ENCODE measurements at places on chromosomes 2 and 18. TPM values are rescaled to one million over a fixed set of nuclear protein-coding genes. Genes with fewer than 3 reads are reported as not detected.

Gene CHRND
- polyA plus RNA-seq, result 0.77 TPM

Gene TFCP2L1
- polyA plus RNA-seq, result 65.9 TPM

Gene MREG
- 25.2 TPM for polyA plus RNA-seq

Gene DSC2
- 34.2 TPM for polyA plus RNA-seq

Gene CYBRD1
- polyA plus RNA-seq, result 36.1 TPM

Gene CABYR
- 5.8 TPM for polyA plus RNA-seq

Gene UCN
- 0.79 TPM for polyA plus RNA-seq

Gene TEKT4
- polyA plus RNA-seq, result 0.20 TPM

Gene GAL3ST2
- polyA plus RNA-seq, result 0.69 TPM

Gene DSC3
- polyA plus RNA-seq, result 1.4 TPM

Gene ANO7
- 3.4 TPM for polyA plus RNA-seq

Gene LMAN2L
- 52.6 TPM for polyA plus RNA-seq

Gene SERPINB11
- polyA plus RNA-seq, result not detected

Gene CCDC178
- 1.9 TPM for polyA plus RNA-seq

Gene RESP18
- not detected for polyA plus RNA-seq

Gene KHK
- 55.6 TPM for polyA plus RNA-seq

Gene DNAJC10
- 137 TPM for polyA plus RNA-seq

Gene CNDP1
- polyA plus RNA-seq, result 0.91 TPM

Gene FZD7
- polyA plus RNA-seq, result 70.0 TPM

Gene KYNU
- 5.3 TPM for polyA plus RNA-seq

Gene DYNAP
- polyA plus RNA-seq, result not detected

Gene MROH2A
- 0.16 TPM for polyA plus RNA-seq

Gene TMX3
- polyA plus RNA-seq, result 60.0 TPM

Gene HES6
- 6.2 TPM for polyA plus RNA-seq

Gene CYRIA
- 3.3 TPM for polyA plus RNA-seq

Gene IGFBP5
- polyA plus RNA-seq, result 281 TPM

Gene GKN2
- not detected for polyA plus RNA-seq

Gene SERPINB13
- polyA plus RNA-seq, result not detected

Gene RNF138
- 57.7 TPM for polyA plus RNA-seq

Gene AQP12B
- 2.8 TPM for polyA plus RNA-seq

Gene GLB1L
- polyA plus RNA-seq, result 16.5 TPM

Gene CHRNA1
- 3.3 TPM for polyA plus RNA-seq

Gene ST6GAL2
- 21.5 TPM for polyA plus RNA-seq

Gene IL1F10
- not detected for polyA plus RNA-seq

Gene ALPI
- 0.05 TPM for polyA plus RNA-seq

Gene FRZB
- 15.7 TPM for polyA plus RNA-seq

Gene NEU4
- 4.1 TPM for polyA plus RNA-seq

Gene RGPD4
- not detected for polyA plus RNA-seq

Gene RIT2
- not detected for polyA plus RNA-seq

Gene RIF1
- polyA plus RNA-seq, result 35.4 TPM

Gene C2orf92
- polyA plus RNA-seq, result 5.2 TPM

Gene SLC9A4
- polyA plus RNA-seq, result 7.3 TPM

Gene RAB6C
- polyA plus RNA-seq, result 0.77 TPM

Gene PLEKHH2
- 21.4 TPM for polyA plus RNA-seq

Gene CNGA3
- not detected for polyA plus RNA-seq

Gene MC5R
- 0.17 TPM for polyA plus RNA-seq

Gene NPAS2
- 11.7 TPM for polyA plus RNA-seq

Gene GCKR
- polyA plus RNA-seq, result not detected

Gene CHST9
- 4.9 TPM for polyA plus RNA-seq

Gene KIF5C
- 4.0 TPM for polyA plus RNA-seq

Gene MPHOSPH10
- 45.3 TPM for polyA plus RNA-seq

Gene VWC2L
- 0.08 TPM for polyA plus RNA-seq

Gene NDC80
- polyA plus RNA-seq, result 28.1 TPM

Gene GCG
- not detected for polyA plus RNA-seq

Gene LYG2
- polyA plus RNA-seq, result 0.21 TPM

Gene PCARE
- 0.31 TPM for polyA plus RNA-seq

Gene COX7A2L
- polyA plus RNA-seq, result 184 TPM

Gene CPLX4
- 0.24 TPM for polyA plus RNA-seq

Gene BMP10
- not detected for polyA plus RNA-seq
